H1 (cell line): ENCODE measurements at places on chromosomes 3 and 15. TPM values are rescaled to one million over a fixed set of nuclear protein-coding genes. Genes with fewer than 3 reads are reported as not detected.

Gene H1-8
- polyA plus RNA-seq, result not detected in 2 replicates

Gene FOXL2
- 0.59 and 1.6 TPM in 2 replicates for polyA plus RNA-seq

Gene FETUB
- 0.15 TPM in 1 of 2 replicates, not detected in the other for polyA plus RNA-seq

Gene PAK6
- 6.9 and 12.5 TPM in 2 replicates for polyA plus RNA-seq

Gene GOLGA8J
- polyA plus RNA-seq, result not detected in 2 replicates

Gene CRABP1
- 600 and 655 TPM in 2 replicates for polyA plus RNA-seq

Gene CAPN3
- 2.0 and 2.1 TPM in 2 replicates for polyA plus RNA-seq

Gene SPINK8
- 0.29 TPM in 1 of 2 replicates, not detected in the other for polyA plus RNA-seq

Gene FANCD2OS
- polyA plus RNA-seq, result not detected in 2 replicates

Gene TATDN2
- 12.1 and 12.3 TPM in 2 replicates for polyA plus RNA-seq

Gene CYP1A2
- polyA plus RNA-seq, result not detected in 2 replicates

Gene CPNE9
- polyA plus RNA-seq, result 6.0 and 7.1 TPM in 2 replicates

DNA sequence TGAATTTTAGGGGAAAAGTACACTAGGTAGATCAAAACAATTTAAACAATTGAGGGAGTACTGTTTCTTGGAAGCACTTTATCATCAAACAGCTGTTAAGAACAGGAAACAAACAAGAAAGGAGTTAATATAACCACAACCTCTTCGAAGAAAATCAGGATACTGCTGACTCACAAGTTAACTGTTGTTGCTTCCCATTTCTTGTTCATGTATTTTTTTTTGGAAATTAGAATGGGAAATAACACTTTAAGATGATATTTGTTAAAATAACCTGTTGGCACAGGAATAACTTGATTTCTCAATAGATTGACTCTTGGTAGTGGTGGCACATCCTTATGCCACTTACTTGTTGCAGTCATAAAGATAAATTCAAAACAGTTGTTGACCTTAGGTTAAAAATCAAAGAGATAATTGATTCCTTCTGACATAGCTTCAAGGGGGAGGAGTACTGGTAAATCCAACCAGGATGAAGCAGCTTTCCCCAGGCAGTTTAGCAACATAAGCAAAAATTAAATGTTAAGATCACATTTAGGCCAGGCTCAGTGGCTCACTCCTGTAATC is 3.3 kb downstream of the BNIP2 start:
- no peak for DNase-seq

GRCh38 chr15:42343596-42344232 is 15.6 kb upstream of the CAPN3 start:
- DNase-seq, result no peak

- no peak for DNase-seq
Measured at GRCh38 chr3:15585111-15585845, 16.1 kb downstream of the HACL1 start.

GRCh38 chr3:66393333-66394005 is 107.4 kb downstream of the LRIG1 start:
- DNase-seq, result no peak

DNA sequence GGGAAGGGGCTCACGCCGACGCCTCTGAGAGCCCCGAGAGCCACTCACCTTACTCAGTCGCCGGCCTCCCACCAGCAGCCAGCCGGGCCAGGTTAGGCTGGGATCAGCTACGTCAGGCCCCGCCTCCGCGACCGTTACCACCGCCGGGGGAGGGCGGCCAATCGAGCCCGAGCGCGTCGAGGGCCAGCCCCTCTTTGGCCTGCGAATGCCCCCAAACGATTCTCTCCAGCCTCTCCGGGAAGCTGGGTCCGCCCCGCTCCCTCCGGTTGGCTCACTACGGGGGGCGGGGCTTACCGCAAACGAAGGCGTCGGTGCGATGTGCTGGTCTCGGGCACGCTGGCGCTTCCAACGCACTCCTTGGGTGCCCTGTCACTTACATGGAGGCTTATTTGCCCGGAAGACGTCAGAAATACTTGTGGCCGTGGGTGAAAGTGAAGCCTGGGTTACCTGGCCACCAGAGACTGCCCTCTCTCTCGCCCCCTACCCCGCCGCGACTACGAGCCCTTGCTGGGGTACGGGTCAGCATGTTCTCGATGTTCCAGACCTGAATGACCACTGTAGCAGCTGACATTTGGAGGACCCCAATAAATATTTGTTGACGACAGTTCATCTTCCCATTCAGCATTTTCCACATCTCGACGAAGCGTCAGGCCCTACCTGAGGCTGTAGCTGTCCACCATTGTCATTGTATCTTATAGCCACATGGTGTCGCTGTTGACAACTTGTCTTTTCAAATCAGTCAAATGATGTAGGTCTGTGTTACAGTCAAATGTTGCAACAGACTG is at the start of gene CEP70:
CEP70 (minus strand) TSS at position 111 of the 785 bp plus-strand sequence. CDS start 21,333 bp downstream, outside the sequence.
- DNase-seq, result peak; percentile 85

DNA sequence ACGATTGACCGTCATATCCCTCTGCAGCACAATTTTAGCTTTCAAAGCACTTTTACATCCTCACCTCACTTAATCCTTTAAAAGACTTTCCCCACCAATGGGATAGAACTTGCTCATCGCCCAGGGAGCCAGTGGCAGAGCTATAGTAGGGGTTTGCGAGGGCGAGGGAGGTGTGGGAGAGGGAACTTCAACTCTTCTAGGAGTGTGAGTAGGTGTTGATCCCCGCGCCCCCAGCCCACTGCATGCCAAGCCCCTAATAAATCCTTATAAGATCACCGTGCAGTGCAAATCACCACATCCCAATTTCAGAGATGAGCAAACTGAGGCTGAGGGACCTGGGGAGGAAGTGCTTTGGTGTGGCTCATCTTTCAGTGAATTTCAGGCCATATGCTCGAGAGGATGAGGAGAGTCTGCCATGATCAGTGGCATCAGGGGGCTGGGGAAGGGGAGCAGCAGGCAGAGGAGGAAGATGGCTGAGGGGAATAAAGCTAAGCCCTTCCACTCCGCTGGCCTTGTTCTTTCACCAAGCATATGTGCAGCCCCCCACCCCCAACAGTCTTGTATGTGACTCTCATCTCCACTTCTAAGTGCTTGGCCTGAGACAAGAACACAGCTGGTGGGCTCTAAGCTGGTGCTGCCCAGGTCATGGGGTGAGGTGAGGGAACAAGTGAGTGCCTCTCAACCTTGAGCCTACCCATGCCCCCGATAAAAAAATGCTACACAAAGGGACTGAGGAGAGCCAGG is 5.1 kb downstream of the INSYN1 start:
- no peak for DNase-seq

GRCh38 chr3:126268866-126269265 is 88.3 kb downstream of the KLF15 start:
- DNase-seq, result no peak

DNA sequence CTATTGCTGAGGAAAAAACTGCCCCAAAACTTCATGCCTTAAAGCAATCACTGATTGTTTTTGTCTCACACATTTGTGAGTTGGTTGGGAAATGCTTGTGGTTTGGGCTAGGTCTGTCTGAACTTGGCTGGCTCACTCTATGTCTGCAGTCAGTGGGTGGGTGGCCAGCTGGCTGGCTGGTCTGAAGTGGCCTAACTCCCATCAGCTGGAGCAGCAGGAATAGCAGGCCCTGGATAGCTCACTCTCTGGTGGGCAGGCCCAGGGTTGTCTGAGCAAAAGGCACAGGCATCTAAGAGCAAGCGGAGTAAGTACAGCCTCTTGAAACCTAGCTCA is 37.7 kb upstream of the PRR20G start:
- no peak for DNase-seq

DNA sequence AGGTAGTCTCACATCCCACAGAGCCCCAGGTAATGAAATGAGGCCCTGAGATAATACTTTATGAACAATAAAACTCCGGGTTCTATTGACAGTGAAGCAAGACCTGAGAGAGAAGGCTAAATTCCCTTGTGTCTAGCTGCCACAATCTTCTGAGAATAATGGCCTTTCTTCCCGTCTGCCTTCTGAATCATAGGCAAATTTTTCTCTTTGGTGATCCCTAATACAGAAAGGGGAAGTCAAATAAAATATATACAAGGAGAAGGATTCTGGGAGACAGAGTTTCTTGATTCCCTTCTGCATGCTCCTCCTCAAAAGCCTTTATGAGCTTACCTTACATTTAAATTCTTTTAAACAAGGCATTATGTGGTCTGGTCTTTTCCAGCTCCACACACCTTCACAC is 29.9 kb upstream of the CCR2 start:
- no peak for DNase-seq

GRCh38 chr3:42843713-42844411 is 31.8 kb downstream of the CYP8B1 start:
- DNase-seq, result no peak

GRCh38 chr3:149291178-149291577 is 42.3 kb downstream of the TM4SF18 start:
- DNase-seq, result no peak

- DNase-seq, result peak; percentile 61
Measured at GRCh38 chr3:101677436-101678286, 729 bp upstream of the ZBTB11 start.

GRCh38 chr15:57059026-57059660 is 140.7 kb downstream of the TCF12 start:
- DNase-seq, result no peak

DNA sequence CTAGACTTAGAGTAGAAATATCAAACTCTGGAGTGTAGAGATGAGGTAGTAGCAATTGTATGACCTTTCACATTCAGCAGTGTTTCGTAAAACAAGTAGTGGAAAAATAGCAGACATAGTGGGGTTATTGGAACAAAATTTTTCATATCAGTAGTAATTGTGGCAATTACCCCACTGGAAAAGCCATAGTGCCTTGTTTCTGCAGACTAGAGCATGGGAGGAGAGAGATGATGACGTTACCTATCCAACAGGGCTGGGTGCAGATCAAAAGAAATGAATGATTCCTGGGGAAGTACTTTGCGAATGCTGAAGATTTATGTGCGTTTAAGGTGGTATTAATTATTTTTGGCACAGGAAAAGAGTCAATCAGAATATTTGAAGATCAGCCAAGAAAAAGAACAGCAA is 147.0 kb upstream of the LRRFIP2 start:
- no peak for DNase-seq

- no peak for DNase-seq
Measured at GRCh38 chr15:51190424-51191068, 95.8 kb upstream of the TNFAIP8L3 start.

DNA sequence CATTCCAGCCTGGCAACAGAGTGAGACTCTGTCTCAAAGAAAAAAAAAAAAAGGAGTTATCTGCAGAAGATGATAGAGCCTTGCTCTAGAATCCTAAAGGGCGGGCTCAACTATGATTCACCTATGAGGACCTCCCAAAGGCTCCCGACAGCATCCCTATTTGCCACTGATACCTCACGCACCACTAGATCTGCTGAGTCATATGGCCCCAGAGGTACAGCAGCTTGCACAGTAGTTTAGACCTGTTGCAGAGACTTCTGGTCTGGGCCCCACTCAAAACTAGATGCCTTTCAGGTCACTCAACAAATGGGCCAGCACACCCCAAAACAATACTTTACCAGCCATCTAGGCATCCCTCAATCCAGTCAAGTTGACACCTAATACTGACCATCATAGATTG is 38.1 kb upstream of the PTX3 start:
- DNase-seq, result no peak

DNA sequence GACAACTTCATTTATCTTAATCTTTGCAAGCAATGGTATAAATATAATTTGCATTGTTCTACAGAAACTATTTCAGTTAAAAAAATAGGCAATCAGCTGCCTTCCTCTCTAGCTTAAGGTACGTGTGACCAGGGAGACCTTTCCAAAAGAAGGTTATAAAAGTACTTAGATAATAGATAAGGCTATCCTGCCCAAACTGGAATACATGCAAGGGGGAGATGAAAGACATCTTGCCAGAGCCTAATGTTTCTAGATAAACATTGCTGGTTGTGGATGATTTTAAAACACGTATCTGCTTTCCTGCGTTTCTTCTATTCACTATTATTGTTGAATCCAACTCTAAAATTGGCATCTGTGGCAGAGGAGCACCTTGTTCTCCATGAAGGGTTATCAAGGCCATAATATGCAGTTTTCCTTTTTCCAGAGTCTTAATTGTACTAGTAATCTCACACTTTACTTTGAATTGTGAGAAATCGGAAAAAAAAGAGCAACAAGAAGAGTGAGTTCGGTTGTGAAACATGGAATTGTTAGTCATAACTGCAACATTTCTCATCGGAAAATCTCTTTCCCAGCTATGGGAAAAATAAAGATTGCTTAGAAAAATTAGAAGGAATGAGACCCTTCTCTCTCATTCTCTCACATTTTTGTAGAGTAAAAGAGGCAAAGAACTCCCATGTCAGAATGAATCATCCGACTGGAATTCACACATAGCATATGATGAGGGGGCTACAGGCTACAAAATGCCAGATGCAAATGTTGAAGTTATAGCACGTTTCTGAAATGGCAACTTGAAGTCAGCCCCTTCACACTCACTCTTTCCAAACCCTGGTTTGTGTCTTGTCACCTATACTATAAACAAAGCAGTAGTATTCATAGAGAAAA is 936.1 kb upstream of the NR2F2 start:
- no peak for DNase-seq

DNA sequence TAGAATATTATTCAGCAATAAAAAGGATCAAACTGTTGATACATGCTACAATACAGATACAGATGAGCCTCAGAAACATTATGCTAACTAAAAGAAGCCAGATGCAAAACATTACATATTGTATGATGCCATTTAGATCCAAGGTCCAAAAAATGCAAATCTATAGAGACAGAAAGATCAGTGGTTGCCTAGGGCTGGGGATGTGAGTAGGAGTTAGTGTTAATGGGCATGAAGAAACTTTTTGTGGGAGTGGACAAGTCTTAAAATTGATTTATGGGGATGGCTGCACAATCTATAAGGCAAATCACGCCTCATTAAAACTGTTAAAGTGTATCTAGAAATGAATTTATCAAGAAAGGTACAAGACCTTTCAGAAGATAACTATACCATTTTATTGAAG is 45.0 kb downstream of the EHHADH start:
- no peak for DNase-seq

- DNase-seq, result no peak
Measured at GRCh38 chr3:13491206-13491974, 11.3 kb downstream of the HDAC11 start.

DNA sequence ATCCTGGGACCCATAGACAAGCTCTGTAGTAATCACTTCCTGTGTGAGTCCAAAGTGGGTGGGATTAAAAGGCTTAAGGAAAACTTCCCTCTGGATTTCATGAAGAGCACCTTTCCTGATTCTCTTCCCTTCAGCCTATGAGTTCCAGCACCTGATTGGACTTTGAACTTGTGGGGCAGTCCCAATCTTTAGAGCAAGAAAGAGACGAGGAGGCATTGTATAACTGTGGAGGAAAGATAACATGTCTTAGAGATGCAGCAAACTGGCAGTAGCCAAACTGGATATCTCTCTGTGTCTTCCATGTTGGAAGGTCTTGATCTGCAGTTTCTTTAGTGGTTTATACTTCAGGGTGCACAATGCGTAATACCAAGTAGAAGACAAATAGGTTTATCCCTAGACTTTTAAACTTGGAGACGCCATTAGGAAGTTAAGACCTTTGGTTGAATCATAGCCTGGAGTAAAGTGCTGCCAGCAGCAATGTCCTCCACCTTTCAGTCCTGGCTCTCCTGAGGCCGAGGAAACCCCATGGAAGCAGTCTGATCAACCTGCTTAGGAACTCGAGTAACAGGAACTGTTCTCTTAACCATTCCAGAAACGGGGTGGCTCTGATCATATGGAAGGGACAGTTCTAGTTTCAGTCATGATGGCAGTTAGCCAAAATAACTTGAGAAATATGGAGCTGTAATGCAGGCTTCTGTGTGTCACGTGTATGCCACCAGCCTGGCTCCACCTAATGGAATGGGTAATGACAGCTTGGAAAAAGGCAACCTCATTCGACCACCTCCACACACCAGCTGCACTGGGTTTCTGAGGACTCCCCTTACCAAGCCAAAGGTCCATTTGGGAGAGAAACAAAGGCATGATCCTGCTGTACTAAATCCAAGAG is 4.7 kb downstream of the EIF1B start:
- DNase-seq, result no peak

- DNase-seq, result no peak
Measured at GRCh38 chr15:55654561-55655031, 66.5 kb upstream of the PYGO1 start.

GRCh38 chr3:62228467-62228866 is 144.9 kb downstream of the FEZF2 start:
- DNase-seq, result no peak
